ENCODE measurements at places on chromosomes 7 and 10.

DNA sequence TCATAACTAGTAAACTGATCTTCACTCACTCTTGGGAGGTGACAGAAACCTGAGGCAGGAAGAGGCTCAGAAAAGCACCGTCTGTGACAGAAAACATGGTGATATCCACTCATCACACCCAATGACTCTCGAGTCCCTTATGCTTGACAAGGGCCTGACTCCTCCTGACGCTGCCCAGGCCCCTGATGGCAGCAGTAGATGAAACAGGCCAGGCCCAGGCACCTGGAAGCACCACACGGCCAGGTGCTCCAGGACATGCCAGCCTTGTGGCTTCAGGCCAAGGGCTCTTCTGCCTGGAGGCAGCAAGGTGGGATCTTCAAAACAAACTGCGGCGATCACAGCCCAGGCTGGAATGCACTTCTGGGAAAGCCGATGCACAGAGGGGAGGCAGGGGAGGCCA, 89.3 kb downstream of the MAD1L1 start:
- no peak for DNase-seq

- no peak for DNase-seq
Observed at GRCh38 chr10:86062647-86063145, 303.9 kb downstream of the GRID1 start.

DNA sequence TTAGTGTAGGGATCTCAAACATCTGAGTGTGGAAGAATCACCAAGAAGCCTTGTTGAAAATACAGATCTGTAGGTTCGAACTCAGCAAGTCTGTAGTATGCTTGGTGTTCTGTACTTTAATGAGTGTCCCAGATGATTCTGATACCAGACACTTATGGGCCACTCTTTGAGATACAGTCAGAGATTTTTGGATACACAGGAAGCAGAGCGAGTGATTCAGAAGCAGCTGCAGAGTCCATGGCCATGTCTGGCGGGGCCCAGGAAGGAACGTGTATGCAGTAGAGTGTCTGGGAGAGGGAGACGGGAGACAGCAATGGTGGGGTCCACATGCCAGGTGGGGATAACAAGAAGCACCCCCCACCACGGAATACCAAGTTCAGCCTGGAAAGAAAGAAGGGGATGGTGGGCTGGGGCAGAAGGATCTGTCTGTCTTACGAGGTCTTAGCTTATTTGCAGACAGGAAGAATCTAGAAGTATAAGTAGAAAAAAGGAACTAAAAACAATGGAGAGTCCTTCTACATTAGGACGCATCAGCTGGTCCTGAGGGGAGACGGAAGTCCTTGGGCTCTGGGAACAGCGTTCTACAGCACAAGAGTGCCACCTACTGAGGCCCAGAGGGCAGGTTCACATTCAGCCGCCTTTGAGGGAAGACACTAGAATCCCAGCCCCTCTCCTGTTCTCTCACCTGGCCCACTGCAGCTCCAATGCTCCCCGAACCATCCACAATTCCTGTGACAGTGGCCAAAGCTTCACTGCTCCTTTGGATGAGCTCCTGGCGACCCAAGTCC, 55.4 kb downstream of the SLC37A3 start:
- DNase-seq = no peak

DNA sequence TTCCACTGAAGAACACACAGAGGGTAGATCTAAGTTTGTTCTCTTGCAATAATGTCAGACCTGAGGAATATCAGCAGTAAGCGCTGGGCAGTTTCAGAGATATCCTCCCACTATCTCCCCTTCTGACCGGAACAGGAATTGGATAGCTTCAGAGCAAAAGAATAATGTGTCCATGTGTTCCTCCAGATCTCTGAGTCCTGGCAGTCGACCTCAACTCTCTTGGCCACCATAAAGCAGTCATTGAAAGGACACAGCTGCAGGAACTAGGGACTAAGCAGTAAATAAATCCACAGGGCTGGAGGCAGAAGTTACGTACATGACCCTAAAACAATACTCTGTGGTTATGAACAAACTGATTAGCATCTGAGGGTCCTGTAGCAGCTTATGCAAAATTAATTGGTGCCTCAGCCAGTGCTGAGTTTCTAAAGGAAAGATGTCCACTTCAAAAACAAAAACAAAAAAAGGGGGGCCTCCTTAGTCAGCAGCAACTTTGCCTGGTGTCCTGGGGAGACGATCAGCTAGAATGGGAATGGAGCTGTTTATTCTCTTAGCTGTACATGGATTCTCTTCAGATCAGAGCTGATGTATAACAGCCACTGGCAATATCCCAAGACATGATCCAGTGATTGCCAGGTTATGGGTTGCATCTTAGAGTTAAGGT, 6.4 kb upstream of the PRTFDC1 start:
- peak; percentile 86 for DNase-seq

GRCh38 chr7:132228240-132228639, 348.0 kb downstream of the PLXNA4 start:
- no peak for DNase-seq

DNA sequence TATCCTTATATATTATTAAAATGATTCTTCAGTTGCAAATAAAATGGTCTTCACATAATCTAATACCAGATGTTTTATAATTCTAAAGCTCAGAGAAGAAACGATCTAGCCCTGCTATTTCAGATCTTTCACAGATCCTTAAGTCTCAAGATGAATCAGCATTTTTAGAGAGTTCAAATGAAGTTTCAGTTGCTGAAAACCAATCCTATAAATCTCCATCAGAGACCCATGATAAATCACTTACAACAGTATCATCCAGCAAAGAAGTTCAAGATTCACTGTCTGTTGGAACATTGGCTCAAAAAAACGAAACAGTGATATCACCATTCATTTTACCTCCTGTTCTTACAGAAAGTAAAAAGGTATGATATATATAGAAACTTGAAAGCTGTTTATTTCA, 137.0 kb downstream of the CCDC7 start:
- DNase-seq = no peak

DNA sequence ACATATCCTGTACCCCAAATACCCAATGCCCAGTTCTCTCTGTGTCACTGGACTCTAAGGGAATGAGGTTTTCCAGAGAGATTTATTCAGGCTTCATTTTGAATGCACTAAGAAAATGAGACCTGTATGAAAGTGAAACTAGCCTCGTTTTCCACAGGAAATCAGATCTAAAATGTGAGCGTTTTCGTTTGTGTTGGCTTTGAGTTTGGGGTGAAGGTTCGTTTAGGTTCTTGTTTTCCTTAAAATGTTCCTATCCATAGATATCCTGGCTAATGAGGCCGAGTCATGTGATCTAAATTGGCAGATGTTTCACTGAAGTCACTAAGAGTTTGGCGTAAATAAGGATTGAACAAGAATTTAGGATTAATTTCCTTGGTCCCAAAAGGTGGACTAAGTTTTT, 90.9 kb upstream of the BMPER start:
- no peak for DNase-seq

DNA sequence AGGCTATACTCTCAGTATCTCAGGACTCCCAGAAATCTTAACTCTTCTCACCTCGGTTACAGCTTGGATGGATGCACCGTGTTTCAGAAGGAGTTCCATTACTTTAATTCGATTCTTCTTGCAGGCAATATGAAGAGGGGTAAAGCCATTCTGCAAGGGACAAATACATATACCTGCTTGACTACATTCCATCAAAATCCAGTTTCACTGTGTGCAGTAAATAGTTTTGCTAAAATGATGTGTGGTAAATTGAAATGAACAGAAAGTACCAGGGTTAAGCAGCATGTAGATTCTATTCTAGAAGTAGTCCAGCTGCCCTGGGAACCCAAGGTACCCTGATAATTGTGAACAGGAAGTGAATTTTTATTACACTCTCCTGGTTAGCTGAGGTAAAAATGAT, 183.9 kb downstream of the ANK3 start:
- DNase-seq = no peak

Measured in urinary bladder (tissue), 4 donors.